ENCODE measurements at places on chromosomes 6 and 20.

DNA sequence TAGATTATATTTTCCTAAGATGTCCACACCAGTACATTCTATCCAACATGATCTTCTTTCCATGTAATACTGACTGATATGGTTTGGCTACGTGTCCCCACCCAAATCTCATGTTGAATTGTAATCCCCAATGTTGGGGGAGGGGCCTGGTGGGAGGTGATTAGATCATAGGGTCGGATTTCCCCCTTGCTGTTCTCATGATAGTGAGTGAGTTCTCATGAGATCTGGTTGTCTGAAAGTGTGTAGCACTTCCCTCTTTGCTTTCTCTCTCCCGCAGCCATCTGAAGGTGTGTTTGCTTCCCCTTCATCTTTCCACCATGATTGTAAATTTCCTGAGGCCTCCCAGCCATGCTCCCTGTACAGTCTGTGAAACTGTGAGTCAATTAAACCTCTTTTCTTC is 12.2 kb upstream of the HBS1L start:
- no peak for DNase-seq

DNA sequence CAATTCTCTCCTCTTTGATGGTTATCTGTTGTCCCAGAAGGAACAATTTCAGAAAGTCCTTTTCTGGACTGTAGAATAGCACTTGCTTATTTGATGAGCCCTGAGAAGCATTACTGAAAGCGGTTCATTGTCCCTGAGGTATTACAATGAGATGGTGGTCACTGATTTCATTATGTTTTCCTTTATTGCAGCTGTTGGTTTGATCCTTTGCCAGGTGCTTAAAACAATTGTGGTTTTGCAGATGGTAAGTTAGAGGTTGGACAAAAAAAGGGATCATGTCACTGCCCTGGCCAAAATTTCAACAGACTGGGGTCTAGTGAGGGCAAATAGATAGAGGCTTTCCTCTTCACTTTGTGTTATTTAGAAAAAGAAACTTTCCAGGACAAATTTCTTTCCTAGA is 61.9 kb downstream of the ESR1 start:
- no peak for DNase-seq

DNA sequence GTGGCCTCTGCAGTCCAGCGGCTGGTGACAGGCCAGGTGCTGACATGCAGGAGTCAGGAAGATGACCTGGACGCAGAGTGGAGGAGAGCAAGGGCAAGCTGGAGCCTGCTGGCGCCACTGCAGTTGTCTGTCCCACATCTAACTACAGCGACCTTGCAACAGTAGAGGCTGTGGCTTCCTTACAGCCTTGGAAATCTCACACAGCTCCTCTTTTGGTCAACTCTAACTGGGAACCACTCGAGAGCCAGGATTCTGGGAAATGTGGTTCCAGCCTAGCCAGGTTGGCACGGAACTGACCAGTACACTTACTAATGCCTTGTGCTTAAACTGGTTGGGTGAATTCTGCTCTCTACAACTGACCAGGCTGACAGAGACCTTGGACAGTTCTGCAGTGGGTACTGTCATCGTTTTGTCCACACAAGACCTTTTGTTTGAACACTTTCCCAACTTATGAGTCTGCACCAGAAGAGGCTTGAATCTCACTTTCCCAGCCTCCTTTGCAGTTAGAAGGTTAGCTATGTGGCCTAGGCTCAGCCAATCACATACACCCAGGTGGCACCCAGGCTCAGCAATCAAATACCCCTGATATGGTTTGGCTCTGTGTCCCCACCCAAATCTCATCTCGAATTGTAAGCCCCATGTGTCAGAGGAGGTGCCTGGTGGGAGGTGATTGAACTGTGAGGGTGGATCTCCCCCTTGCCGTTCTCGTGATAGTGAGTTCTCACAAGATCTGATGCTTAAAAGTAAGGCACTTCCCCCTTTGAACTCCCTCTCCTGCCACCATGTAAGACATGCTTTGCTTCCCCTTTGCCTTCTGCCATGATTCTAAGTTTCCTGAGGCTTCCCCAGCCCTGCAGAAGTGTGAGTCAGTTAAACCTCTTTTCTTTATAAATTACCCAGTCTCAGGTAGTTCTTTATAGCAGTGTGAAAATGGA is 153.5 kb downstream of the ZMYND8 start:
- DNase-seq, result no peak

DNA sequence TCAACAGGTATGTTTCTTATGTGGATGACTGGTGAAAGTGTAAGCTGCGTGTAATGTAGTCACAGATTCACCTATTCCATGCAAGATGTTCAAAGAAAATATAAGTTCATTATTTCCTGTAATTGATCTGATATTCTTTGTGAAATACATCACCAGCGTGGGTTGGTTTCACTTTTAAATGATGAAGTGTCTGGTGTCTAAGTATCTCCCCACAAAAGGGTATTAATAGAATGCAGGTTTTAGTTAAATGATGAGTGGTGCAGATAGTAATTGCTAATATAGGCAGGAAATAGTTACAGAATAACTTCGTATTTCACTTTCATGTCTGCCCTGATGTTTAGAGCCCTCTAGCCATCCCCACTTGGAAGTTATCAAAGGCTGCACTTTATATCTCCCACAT is 22.2 kb downstream of the PGBD1 start:
- no peak for DNase-seq

DNA sequence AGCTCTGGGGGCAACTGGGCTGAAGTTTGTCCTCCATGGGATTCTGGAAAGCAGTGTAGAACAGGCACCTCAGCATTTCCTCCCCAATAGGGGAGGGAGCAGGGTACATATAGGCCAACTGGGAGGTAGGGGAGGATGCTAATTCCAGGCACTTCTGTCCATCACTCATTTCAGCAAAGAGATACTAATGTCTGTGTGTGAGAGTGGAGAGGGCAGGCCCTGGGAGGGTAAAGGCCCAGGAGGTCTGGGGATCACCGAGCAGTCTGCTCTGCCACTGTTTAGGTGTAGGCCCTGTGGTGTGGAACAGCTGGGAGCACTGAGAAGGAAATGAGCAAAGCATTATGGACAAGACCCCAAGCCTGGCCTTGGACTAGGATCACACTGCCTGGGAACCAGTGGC is 158.7 kb downstream of the SLC24A3 start:
- DNase-seq, result no peak
